ENCODE measurements at places on chromosomes 3 and 15. TPM values are rescaled to one million over a fixed set of nuclear protein-coding genes. Genes with fewer than 3 reads are reported as not detected.

Gene SPESP1
- total RNA-seq = not detected

Gene FANCD2OS
- total RNA-seq = not detected

Gene TERC
- total RNA-seq = not detected

Gene PDE8A
- total RNA-seq = 28.8 TPM

Gene ST8SIA2
- total RNA-seq = 0.41 TPM

Gene ARGFX
- total RNA-seq = not detected

Gene GOLGA8M
- 0.10 TPM for total RNA-seq

Gene KNL1
- 7.0 TPM for total RNA-seq

Gene PRR20G
- 0.14 TPM for total RNA-seq

Gene LRRC28
- total RNA-seq = 13.4 TPM

Gene ATP13A4
- not detected for total RNA-seq

Gene RTP3
- not detected for total RNA-seq

Gene B2M
- total RNA-seq = 409 TPM

Gene ROBO2
- not detected for total RNA-seq

Gene DOCK3
- total RNA-seq = 0.38 TPM

Gene FMN1
- total RNA-seq = 0.16 TPM

Gene MED12L
- 0.50 TPM for total RNA-seq

Gene CORO2B
- 3.8 TPM for total RNA-seq

Gene SV2B
- total RNA-seq = 0.10 TPM

Gene RTP4
- total RNA-seq = not detected

Gene VPS8
- total RNA-seq = 7.7 TPM

Gene RETNLB
- not detected for total RNA-seq

Gene CAMK2N2
- 1.3 TPM for total RNA-seq

Gene C2CD4B
- not detected for total RNA-seq

Gene PRSS50
- not detected for total RNA-seq

Gene CLDN16
- total RNA-seq = not detected

Gene GP5
- total RNA-seq = not detected

Gene SLC22A13
- total RNA-seq = not detected

Gene ACTC1
- total RNA-seq = 0.48 TPM

Gene IRAK2
- total RNA-seq = 32.0 TPM

Gene TRPM1
- not detected for total RNA-seq

Gene ITIH4
- 0.55 TPM for total RNA-seq

Gene CDCP1
- total RNA-seq = 11.5 TPM

Gene LRRIQ4
- total RNA-seq = not detected

Gene RLBP1
- total RNA-seq = not detected

Gene ZPLD1
- total RNA-seq = 0.08 TPM

Gene HCLS1
- total RNA-seq = 0.13 TPM

Gene SI
- total RNA-seq = not detected

Gene BTLA
- total RNA-seq = not detected

Gene CPNE9
- 0.10 TPM for total RNA-seq

Gene HACD2
- total RNA-seq = 39.3 TPM

Gene SLC28A1
- total RNA-seq = not detected

Gene SLC28A2
- total RNA-seq = not detected

Gene NRG4
- 1.1 TPM for total RNA-seq

Gene GRIP2
- total RNA-seq = 0.97 TPM

Gene SUCNR1
- total RNA-seq = 0.17 TPM

Gene SUMF1
- 20.6 TPM for total RNA-seq

Gene MYRIP
- not detected for total RNA-seq

Gene ZNF639
- 24.9 TPM for total RNA-seq

All from A549 treated with RU486 at 1 μM for 4 hours (cell line).